ENCODE measurements at places on chromosomes 2 and 18. TPM values are rescaled to one million over a fixed set of nuclear protein-coding genes. Genes with fewer than 3 reads are reported as not detected.

GRCh38 chr18:5853253-5853652 is 42.1 kb downstream of the TMEM200C start:
- no peak for DNase-seq

DNA sequence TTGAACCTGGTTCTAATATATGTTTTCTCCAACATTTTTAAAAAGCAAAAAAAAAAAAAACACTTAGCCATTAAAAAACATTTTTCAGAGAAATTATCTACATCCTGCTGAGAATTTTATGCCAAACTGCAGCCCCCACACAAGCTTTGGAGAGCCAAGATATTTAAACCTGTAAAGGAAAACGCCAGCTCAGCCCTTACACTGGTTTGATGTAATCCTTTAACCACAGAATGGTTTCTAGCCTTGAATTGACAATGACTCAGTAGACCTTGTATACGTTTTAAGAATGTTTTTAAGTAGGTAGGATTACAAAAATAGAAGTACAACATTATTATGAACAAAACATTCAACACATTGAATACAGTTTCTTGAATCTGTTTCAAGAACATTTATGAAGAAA is 113.6 kb downstream of the BABAM2 start:
- no peak for DNase-seq

GRCh38 chr2:223908304-223908998 is 36.7 kb downstream of the WDFY1 start:
- no peak for DNase-seq

- DNase-seq: no peak
These were observed 19.8 kb upstream of the GPR55 start for GRCh38 chr2:230944757-230945372.

DNA sequence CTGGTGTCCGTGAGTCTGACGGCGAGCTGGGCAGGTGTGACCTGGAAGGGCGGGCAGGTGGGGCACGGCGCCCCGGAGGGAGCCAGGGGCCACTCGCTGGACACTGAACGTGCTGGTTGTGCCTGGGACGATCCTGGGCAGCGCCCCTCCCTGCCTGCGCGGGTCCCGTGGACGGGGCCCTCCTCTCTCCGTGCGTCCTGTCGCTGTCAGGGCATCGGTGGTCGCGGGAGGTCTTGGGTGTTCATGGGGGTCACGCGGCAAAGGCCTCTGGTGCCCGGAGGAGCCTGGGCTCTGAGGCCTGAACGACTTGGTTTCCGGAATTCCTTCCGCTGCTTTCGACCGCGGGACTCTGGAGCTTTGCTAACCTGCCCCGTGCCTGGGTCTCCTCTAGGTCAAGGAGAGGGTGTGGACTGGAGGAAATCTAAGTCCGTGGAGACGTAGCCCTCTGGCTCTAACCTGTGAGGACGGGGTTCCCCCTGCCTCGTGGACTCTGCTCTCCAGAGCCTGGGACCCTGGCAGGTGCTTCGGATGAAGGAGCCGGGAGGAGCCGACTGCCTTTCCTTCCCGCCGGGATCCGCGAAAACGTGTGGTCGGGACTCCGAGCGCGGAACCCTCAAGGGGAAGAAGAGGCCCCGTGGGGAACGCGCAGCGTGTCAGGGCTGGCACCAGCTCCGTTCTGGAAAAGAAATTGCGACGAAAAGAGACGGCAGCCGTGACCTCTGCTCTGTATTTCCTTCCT is 14.7 kb downstream of the SOX11 start:
- no peak for DNase-seq

GRCh38 chr2:240250985-240251847 is 110.8 kb upstream of the OTOS start:
- DNase-seq: peak; percentile 40

DNA sequence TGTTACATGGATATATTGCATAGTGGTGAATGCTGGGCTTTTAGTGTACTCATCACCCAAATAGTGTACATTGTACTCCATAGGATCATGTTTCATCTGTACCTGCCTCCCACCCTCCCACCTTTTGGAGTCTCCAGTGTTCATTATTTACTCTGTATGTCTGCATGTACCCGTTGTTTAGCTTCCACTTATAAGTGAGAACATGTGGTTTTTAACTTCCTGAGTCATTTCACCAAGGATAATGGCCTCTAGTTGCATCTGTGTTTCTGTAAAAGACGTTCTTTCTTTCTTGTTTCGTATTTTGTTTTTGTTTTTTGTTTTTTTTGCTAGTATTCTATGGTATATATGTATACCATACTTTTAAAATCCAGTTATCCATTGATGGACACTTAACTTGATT is 107.5 kb downstream of the MSTN start:
- DNase-seq: no peak

- DNase-seq: no peak
These were observed 58.7 kb downstream of the STEAP3 start for GRCh38 chr2:119282146-119282995.

DNA sequence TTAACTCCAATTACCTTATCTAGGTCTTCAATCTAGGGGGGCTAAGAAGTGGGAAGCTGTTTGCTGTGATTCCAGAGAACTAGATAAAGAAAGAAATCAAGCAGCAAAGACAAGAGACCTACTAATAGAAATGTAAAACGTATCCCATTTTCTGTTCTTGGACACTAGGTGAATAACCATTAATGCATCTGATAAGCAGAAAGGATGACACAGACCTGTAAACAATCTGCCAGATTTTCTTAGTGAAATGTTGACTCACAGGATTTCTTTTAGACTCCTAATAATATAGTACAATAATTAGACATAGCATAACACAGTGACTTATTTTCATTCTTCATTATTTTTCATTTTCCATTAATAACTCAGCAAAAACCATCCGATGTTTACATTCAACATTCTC is 1.3 kb downstream of the WDR35 start:
- no peak for DNase-seq

DNA sequence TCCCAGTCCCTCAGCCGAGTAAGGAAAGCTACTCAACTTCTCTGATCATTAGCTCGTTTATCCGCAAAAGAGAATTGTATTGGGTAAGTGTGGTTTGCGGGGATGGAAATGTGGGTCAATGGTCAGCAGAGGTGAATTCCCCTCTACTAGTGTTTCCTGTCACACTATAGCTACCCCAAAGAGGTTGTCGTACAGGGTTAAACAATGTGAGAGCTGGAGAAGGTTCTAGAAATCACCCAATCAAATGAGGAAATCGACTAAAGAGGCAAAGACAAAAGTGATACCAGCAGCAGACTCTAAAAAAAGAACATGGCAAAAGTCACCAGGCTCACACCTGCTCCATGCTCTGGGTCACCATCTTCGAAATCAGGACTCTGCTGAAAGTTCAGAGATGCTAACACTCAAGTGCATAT is 144.7 kb upstream of the ITGA4 start:
- DNase-seq: no peak

- no peak for DNase-seq
These were observed 27.6 kb downstream of the MLPH start for GRCh38 chr2:237514474-237515130.

DNA sequence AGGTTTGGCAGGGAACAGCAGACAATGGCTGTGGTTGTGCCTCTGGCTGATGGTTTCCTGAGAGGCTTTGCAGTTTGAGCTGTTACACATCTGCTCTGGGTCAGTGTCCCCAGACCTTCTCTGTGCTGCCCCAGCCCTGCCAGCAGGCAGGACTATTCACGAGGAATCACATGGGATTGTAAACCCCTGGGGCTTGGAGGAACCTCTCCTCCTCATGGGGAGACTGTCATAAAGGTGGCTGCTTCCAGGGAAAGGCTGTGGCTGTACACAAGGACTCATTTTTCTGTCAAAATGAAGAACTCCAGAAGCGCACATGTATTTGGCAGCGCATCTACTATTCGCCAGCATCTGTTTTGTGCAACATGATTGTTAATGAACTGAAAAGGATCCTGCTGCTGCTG is 142.6 kb upstream of the CYP1B1 start:
- no peak for DNase-seq

DNA sequence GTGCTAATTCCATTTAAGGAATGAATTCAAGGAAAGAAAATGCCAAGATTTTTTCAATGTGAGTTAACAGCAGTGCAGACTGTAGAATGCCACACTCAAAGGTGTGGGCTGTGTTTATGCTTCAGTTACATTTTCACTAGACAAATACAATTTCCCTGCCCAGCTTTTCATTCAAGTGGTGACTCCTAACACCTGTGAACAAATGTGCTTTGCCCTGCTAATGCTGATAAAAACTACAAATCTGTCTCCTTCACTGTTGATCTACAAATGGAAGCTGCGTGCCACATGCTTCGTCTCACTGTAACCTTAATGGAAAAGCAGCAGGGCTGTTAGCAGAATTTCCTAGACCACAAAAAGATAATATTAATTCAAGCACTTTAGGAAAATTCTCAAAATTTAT is 19.8 kb upstream of the TCF4 start:
- no peak for DNase-seq

DNA sequence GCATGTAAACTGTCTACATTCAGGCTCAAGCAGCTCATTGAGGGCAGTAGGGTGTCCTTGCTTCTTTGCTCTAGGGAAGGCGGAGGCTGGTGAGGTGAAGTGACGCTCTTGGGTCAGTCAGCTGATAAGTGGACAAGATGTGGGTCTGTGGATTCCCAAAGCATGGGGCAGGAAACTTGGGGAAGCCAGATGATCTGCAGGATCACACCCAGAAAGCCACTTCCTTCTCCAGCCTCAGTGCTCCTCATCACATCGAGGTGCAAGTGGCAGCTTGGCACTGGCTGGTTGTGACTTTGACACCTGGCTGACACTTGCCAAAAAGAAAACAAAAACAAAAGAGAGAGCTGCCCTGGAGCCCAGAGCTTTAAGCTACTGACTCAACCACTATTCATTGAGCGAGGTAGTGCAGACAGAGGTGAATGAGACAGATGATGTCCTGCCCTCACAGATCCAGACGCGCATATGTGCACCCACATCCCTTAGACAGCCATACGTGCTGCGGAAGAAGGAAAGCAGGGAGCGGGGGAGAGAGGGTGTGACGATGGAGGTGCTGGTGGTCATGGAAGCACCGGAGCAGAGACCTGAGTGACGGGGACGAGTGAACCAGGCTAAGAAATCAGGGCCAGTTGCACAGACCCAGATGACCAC is 3.1 kb upstream of the CIB4 start:
- DNase-seq: no peak

DNA sequence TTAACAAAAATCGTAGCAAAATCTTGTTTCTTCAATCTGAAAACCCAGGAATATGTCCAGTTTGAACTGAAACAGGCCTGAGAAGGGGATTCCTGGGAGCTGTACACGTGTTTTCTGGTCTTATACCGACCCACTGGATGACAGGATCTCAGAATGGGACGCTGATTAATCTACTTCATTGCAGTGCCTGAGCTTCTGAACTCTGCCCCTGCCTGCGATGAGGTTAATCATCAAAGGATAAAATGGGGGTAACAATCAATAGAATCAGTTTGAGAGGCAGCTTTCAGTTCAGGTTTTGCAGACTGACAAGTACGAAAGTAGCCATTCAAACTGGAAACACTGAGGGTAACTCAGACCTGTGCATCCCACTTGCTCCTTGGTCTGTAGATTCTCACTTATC is 273.9 kb upstream of the REV1 start:
- no peak for DNase-seq

GRCh38 chr18:44123743-44124142 is 556.9 kb upstream of the SETBP1 start:
- no peak for DNase-seq

GRCh38 chr2:134453476-134453875 is 199.6 kb downstream of the MGAT5 start:
- no peak for DNase-seq

DNA sequence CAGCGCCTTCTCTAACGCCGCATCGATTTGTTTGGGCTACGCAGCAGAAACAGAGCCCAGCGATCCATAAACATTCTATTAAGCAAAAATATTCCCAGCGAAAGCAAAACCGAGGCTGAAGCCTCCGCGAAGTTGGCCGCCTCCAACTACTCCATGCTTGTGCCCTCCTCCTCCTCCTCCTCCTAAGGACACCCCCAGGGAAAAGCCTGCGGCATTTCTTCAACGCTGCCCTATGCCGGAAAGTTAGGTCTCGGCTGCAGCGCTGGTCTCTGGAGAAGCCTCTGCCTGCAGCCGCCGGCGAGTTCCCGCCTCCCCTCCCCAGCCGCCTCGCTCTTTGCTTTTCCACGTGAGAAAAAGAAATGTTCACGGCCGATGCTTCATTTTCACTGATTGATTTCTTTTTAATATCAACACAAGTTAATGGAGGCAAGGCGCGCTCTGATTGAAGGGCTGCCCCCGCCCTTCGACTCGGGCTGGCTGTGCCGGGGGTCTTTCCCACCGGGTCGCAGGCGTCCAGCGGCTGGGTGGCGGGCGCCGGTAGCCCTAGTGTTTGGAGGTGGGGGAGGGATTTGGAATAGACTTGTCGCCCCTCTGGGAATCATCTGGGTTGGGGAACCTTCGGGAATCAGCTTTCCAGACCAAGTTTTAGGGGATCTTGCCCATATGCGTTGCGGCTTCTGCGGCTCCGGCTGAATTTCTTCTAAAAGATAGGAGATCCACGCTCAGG is 3.9 kb downstream of the NRP2 start:
- no peak for DNase-seq

- no peak for DNase-seq
These were observed 50.6 kb downstream of the PMAIP1 start for GRCh38 chr18:59950215-59950944.

- DNase-seq: no peak
These were observed 165.2 kb upstream of the MSH6 start for GRCh38 chr2:47617523-47618271.

- no peak for DNase-seq
These were observed 285.4 kb downstream of the ZEB2 start for GRCh38 chr2:144234542-144234871.

GRCh38 chr2:60213865-60214625 is 339.4 kb downstream of the BCL11A start:
- no peak for DNase-seq

DNA sequence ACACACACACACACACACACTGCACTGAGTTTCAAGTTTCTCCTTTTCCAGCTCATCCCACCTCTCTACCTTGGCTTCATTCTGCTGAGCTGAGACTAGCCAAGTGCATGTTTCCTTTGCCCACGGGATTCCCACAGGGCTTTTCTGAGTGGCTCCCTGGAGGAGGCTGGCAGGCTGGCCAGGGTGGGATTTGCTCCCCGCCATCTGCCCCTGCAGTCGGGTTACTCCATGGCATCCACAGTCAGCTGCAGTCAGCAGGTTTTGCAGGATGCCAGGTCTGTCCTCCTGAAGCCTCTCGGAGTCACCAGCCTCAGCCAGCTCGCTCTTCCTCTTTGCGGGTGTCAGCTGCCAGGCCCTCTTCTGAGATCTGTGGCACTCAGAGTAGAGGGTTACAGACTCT is 783.7 kb upstream of the SOX11 start:
- DNase-seq: no peak

- no peak for DNase-seq
These were observed 154.1 kb upstream of the BOD1L2 start for GRCh38 chr18:56992777-56993176.

KIAA2012 gene
- 1.00 TPM for total RNA-seq

SUCLG1 gene
- 68.2 TPM for total RNA-seq

HOXD12 gene
- total RNA-seq: not detected

UGT1A3 gene
- not detected for total RNA-seq

COL6A3 gene
- total RNA-seq: 59.6 TPM

SESTD1 gene
- 68.3 TPM for total RNA-seq

TUBA3D gene
- not detected for total RNA-seq

DSG1 gene
- total RNA-seq: 0.27 TPM

FBLN7 gene
- total RNA-seq: 5.3 TPM

FN1 gene
- 262 TPM for total RNA-seq

TMEM169 gene
- total RNA-seq: 18.6 TPM

C2orf15 gene
- total RNA-seq: 5.5 TPM

HOXD10 gene
- not detected for total RNA-seq

TRIM43 gene
- 1.1 TPM for total RNA-seq

All from cerebellum (tissue), 4 donors.